WTC11 (cell line): ENCODE measurements at places on chromosomes 4 and X. TPM values are rescaled to one million over a fixed set of nuclear protein-coding genes. Genes with fewer than 3 reads are reported as not detected.

Gene PHKA1
- 8.5 to 9.9 TPM (median 8.8 TPM) in 3 replicates for total RNA-seq

Gene CXorf49
- not detected in 3 replicates for total RNA-seq

Gene CSAG3
- total RNA-seq, result 13.0 to 14.1 TPM (median 13.2 TPM) in 3 replicates

Gene IRS4
- total RNA-seq, result 10.5 to 11.4 TPM (median 11.0 TPM) in 3 replicates

Gene DAPP1
- 0.07 TPM in 1 of 3 replicates, not detected in the others for total RNA-seq

Gene AMBN
- not detected in 3 replicates for total RNA-seq

Gene RASGEF1B
- 3.8 to 6.9 TPM (median 4.0 TPM) in 3 replicates for total RNA-seq

Gene RAB40A
- 0.17 to 0.48 TPM (median 0.23 TPM) in 3 replicates for total RNA-seq

Gene PLAC8
- total RNA-seq, result 1.4 to 3.1 TPM (median 1.6 TPM) in 3 replicates

Gene FHIP1A
- 64.2 to 68.6 TPM (median 67.5 TPM) in 3 replicates for total RNA-seq

Gene PRR27
- total RNA-seq, result not detected in 3 replicates

Gene ERAS
- total RNA-seq, result not detected in 3 replicates

Gene GRIA3
- total RNA-seq, result 3.8 to 5.3 TPM (median 4.2 TPM) in 3 replicates

Gene MTNR1A
- total RNA-seq, result 0.73 to 1.0 TPM (median 0.73 TPM) in 3 replicates

Gene TACR3
- 2.7 TPM in 3 replicates for total RNA-seq

Gene ARHGEF6
- total RNA-seq, result 5.1 to 5.6 TPM (median 5.2 TPM) in 3 replicates

Gene OPN1MW
- total RNA-seq, result not detected in 3 replicates

Gene SCML2
- total RNA-seq, result 12.8 to 14.2 TPM (median 12.9 TPM) in 3 replicates

Gene PITX2
- 11.3 to 24.9 TPM (median 12.2 TPM) in 3 replicates for total RNA-seq

Gene VCX3A
- 0.25 to 0.76 TPM (median 0.55 TPM) in 3 replicates for total RNA-seq

Gene CFAP99
- 0.23 to 0.41 TPM in 2 of 3 replicates, not detected in the other for total RNA-seq

Gene SPANXD
- not detected in 3 replicates for total RNA-seq

Gene ZFP92
- total RNA-seq, result 0.23 to 0.31 TPM (median 0.27 TPM) in 3 replicates

Gene TMPRSS11E
- 1.9 to 3.5 TPM (median 2.9 TPM) in 3 replicates for total RNA-seq

Gene ARX
- total RNA-seq, result 0.07 TPM in 1 of 3 replicates, not detected in the others

Gene PDGFC
- total RNA-seq, result 3.1 to 5.3 TPM (median 3.5 TPM) in 3 replicates

Gene RPS6KA6
- total RNA-seq, result 13.1 to 14.8 TPM (median 13.3 TPM) in 3 replicates

Gene CT45A5
- not detected in 3 replicates for total RNA-seq

Gene PGRMC1
- 177 to 196 TPM (median 193 TPM) in 3 replicates for total RNA-seq

Gene ASB9
- 0.11 TPM in 2 of 3 replicates, not detected in the other for total RNA-seq

Gene KIT
- total RNA-seq, result 20.3 to 23.3 TPM (median 20.3 TPM) in 3 replicates

Gene MND1
- total RNA-seq, result 35.9 to 36.7 TPM (median 36.0 TPM) in 3 replicates

Gene ESX1
- not detected in 3 replicates for total RNA-seq
